ENCODE measurements at places on chromosomes 2 and 18. TPM values are rescaled to one million over a fixed set of nuclear protein-coding genes. Genes with fewer than 3 reads are reported as not detected.

GRCh38 chr18:42534313-42534712 is 579.3 kb downstream of the PIK3C3 start:
- DNase-seq: no peak

DNA sequence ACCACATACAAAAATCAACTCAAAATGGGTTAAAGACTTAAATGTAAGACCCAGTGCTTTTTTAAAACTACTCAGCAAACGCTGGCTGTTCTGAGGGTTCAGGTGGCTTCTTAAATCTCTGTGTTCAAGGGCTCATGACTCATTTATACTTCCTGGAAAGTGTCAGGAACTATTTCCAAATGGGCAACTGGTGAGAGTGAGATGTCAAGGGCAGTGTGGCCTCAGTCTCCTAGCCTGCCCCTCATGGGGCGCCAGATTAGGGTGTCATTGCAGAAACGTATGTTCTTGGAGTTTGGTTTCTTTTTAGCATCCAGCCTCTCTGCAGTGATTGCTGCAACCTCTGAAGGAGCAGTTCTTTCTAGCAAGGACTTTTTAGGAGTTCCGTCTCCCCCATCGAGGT is 485.4 kb downstream of the TNS1 start:
- no peak for DNase-seq

GRCh38 chr2:124081154-124081716 is 56.1 kb downstream of the CNTNAP5 start:
- DNase-seq: peak; percentile 60

DNA sequence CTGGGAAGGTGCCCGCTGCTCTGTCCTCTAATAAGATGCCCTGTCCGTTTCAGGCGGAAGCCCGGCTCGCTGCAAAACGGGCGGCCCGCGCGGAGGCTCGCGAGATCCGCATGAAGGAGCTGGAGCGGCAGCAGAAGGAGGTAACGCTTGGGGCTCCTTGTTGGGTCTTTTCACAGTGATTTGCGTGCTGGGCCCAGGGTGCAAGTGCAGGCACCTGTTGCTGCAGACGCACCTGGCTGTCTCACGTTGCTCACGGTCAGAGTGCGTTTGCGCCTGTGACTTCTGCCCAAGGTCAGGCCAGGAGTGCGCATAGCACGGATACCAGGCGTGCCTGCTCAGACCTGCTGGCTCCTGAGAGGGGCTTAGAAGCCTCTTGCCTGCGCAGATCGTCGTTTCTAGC is 81.1 kb downstream of the LRRFIP1 start:
- no peak for DNase-seq

DNA sequence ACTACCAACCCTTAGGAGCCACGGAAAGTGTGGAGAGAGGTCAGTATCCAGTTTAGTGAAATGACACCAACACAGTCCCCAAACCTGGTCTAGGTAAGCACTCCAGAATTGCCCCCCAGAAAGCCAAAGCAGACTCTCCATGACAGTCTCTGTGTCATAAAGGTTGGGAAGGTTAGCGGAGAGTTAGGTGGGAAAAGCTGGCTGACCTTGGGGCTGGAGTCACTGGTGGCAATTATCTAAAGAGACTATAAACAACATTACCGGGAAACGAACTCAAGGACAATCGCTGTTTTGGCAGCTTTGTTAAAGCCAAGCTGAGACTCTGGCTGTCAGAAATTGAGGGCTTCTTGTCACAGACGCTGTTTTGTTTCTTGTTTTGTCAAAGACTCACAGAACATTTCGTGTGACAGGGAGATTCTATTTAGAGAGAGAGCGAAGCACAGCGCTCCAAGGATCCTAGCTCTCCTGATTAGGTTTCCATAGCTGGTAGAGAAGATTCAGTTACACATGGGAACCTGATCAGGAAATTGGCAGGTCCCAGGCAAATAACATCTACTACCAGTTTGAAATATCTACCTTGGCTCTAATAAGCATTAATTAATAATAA is 111.3 kb downstream of the LNPK start:
- DNase-seq: no peak

- peak; percentile 34 for DNase-seq
These were observed 24.4 kb downstream of the PKP4 start for GRCh38 chr2:158481116-158481515.

GRCh38 chr2:237673130-237674001 is 46.0 kb downstream of the LRRFIP1 start:
- peak; percentile 52 for DNase-seq

DNA sequence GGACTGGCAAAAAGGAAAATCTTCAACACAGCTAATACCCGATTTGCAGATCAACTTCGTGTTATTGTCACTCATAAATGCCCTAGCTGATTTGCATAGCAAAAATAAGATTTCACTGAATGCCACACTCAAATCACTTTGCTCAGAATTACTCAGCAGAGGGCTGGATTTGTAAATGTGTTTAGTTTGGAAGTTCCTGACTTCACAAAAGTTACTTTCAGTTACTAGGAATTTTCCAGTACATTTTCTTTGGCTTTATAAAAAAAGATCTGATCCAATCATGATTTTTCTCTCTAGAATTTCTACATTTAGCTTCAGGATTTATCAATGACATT is 433.3 kb upstream of the ID2 start:
- no peak for DNase-seq

DNA sequence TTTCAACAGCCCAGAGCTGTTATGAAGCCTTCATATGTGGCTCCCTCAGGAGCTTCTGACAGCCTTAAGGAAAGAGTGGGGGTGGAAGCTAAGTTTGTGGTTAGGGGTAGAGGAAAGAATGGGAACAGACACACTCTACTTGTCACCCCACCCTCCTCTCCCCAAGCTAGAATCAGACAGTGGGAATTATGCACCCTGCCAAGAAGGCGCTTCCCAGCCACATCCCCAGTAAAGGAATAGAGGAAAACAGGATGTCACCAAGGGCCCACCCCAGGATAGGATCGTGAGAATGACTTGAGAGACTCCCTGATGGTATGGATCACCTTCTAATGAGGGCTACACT is 32.4 kb upstream of the EML4 start:
- DNase-seq: no peak

DNA sequence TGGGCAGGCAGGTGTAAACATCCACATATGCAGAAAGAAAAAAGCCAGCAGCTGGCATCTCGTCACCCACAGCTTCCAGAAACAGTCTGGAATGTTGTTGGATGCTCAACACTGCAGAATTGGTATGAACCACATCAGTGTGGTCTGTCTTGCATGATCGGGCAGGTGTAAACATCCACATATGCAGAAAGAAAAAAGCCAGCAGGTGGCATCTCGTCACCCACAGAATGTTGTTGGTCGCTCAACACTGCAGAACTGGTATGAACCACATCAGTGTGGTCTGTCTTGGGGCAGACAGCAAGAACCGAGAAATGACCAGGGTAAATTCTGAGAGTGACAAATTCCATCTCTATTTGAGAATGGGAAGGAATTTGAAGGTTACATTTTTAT is 39.6 kb downstream of the DOCK10 start:
- no peak for DNase-seq

GRCh38 chr18:71936744-71937143 is 607.4 kb downstream of the CBLN2 start:
- peak; percentile 22 for DNase-seq

DNA sequence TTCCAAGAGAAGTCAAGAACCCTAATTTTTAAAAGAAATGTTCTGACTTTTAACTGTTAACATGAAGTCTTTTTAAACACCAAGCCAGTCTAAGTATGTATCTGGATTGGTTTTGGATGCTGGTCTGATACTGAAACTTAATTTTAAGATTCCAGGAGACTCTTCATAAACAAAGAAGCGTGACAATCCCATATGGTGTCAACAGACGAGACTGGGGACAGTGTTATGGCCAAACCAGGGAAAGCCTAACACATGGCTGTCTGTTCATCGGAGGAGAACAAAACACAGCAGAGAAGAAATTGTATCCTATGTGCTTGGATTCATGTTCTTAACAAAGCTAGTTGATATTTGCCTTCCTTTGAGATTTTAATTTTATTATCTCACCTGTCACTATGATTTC is 80.5 kb upstream of the UPP2 start:
- no peak for DNase-seq

GRCh38 chr2:240933966-240934700 is 28.0 kb downstream of the CROCC2 start:
- DNase-seq: no peak

DNA sequence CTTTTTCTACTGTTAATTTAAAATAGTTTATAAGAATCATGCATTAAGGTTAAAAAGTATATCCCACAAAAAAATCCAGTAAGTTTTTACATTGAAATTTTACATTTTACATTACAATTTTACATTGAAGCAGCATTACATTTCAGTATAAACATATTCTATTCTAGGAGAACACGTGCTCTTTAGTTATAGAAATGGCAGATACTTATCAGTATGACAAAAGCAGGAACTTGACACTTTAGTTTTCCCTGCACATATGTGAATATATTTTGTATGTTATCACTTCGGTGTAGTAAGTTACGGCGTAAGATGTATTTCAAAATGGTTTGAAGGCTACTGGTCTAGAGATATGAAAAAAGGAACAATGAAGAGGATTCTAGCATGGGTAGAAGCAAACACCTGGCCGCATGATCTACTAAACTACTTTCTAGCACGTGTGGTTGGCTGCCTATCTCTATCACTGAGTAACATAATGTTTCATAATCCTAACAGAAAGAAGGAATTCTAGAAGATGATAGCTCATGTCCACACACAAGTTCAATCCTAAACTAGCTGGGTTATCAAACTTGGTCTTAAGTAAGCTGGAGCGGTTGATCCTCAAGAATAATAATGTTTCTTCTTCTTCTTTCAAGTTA is 5.4 kb downstream of the IMMT start:
- no peak for DNase-seq

- peak; percentile 95 for DNase-seq
These were observed 272.6 kb upstream of the UBE2E3 start for GRCh38 chr2:180707884-180708205.

- DNase-seq: no peak
These were observed 25.1 kb downstream of the STK25 start for GRCh38 chr2:241483305-241483704.

- DNase-seq: no peak
These were observed 91.4 kb downstream of the USP34 start for GRCh38 chr2:61379521-61379920.

- no peak for DNase-seq
These were observed 39.7 kb upstream of the B3GNT7 start for GRCh38 chr2:231355508-231356465.

- no peak for DNase-seq
These were observed 49.0 kb upstream of the DSG1 start for GRCh38 chr18:31268985-31269406.

DNA sequence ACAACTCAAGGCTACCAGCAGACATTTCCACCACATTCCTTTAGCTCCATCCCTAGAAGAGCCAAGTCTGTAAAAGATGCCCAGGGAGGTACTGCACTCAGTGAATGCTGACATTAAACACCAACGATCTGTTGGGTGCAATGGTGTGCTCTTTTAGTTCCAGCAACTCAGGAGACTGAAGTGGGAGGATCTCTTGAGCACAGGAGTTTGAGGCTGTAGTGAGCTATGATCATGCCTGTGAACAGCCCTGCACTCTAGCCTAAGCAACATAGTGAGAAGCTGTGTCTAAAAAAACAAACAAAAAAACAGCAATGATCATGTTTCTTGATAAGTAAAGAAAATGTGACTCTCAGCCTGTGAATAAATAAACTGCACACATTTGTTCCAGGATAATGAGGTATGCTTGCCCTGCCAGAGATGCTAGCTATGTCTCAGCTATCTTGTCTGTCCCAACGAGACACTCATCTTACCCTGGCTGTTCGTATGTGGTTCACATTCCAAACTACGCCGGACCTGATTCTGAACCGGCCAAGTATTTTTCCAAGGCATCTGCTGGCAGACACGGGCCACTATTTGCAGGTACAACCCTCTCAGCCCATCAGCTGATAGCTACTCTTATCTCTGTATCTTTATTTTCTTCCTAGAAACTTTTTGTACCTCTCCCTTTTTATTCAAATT is 21.8 kb downstream of the TMEM182 start:
- DNase-seq: no peak

GRCh38 chr2:38823386-38823785 is 45.4 kb downstream of the GEMIN6 start:
- DNase-seq: no peak

DNA sequence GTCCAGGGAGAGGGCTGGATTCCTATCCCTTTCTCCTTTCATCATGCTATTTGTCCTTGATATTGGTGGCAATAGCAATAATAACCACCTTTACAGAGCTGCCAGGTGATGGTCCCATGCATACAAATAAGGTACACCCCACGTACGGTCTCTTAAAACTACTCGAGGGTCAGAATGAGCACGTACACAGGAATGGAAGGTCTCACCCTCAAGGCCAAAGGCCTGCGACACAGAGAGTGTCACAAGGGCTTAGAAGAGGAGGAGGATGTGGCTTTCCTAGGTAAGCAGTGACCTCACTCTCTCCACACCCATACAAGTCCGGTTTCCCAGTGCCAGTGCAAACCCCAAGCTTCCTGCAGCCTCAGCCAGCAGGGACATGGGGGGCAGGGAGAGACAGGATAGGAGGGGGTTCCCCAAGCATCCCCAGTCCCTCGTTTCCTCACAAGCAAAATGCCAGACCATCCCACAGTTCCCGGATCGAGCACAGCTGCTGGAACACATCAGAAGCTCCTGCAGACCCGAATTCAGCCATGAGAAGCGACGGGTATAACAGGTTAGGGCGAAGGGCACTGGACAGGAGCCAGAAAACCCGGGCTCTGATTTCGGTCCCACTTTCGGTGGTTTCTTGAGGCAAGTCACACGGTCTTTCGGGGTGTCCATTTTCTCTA is 49.2 kb downstream of the PLB1 start:
- peak; percentile 42 for DNase-seq

GRCh38 chr18:43525169-43525568 is 247.9 kb upstream of the SYT4 start:
- no peak for DNase-seq

GRCh38 chr2:70141902-70142589 is 48.8 kb downstream of the C2orf42 start:
- peak; percentile 68 for DNase-seq

DNA sequence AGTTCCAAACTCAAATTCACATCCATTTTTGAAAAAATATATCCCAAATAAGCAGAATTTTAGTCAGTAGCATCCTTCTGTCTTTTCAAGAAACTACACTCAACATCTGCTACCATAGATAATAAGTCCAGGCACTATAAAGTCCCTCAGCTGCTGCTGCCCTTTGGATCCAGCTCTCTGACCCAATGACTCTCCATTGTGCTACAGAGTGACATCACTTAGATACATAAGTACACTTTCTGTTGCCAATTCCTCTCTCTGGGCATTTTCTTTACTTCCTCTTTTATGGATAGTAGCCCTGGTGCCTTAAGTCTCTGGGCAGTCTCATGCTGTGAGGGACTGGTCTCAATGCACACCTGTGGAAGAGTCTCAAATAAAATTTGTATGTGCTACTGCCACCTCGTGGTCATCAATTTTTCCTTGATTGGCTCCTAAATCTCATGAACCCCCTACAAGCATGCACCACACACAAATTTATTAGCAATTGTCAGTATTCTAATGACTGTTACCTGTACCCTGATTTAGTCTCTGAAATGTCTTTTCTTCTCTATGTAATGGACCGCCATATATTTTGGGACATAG is 219.2 kb downstream of the LRP1B start:
- no peak for DNase-seq

The SERPINB5 gene
- total RNA-seq: 314 TPM

The LRP1B gene
- not detected for total RNA-seq

The EEF1B2 gene
- 849 TPM for total RNA-seq

The EMILIN1 gene
- total RNA-seq: 0.37 TPM

The AMER3 gene
- not detected for total RNA-seq

The LOXHD1 gene
- total RNA-seq: not detected

The NXPH2 gene
- not detected for total RNA-seq

The KYNU gene
- 0.39 TPM for total RNA-seq

The MRO gene
- not detected for total RNA-seq

The UPP2 gene
- total RNA-seq: not detected

The CYP1B1 gene
- 0.25 TPM for total RNA-seq

The IL18RAP gene
- not detected for total RNA-seq

The MEP1B gene
- not detected for total RNA-seq

All from foreskin keratinocyte (primary cell).